ENCODE measurements at places on chromosomes 16 and 17. TPM values are rescaled to one million over a fixed set of nuclear protein-coding genes. Genes with fewer than 3 reads are reported as not detected.

GRCh38 chr16:19430345-19430744 is 12.7 kb downstream of the TMC5 start:
- DNase-seq: no peak

CTF1 gene
- total RNA-seq: 0.92 TPM

DNA sequence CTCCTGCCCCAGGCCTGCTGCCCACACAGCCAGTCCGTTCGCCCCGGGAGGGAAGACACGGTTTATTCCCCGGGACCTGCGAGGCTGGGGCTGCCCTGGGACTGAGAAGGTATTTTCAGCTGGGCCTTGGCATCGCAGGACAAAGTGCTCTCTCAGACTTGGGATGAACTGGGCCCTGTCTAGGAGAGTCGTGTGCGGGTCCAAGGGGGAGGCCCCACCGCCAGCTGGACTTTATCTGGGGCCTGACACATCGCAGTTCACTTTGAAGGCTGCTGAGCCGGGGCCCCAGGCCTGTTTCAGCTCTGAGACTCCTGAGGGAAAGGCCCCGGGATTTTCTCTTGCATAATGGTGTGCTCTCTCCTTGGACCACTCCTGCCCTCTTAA is 6.8 kb downstream of the CRISPLD2 start:
- no peak for DNase-seq

DNA sequence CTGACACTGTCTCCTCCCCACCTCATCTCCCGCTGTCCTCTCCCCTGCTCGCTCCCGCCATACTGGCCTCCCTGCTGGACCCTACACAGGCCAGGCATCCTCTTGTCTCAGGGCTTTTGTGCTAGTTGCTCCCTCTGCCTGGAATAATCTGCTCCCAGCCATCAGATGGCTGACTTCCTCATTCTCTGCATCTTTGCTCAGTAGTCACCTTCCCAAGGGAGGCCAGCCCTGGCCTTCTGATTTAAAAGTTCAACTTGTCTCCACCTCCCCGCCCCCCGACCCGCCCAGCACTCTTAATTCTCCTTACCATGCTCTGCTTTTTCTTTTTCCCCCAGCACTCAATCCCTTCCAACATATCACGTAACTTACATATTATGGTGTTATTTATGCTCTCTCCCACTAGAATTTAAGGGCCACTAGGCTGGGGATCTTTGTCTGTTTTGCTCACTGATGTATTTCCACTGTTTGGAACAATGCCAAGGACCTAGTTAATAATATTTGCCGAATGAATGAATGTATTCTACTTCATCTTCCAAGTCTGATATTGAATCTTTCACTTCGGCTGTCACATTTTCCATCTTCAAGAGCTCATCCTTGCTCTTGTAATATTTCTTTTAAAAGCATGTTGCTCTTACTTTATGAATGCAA is 178.3 kb downstream of the CDK5R1 start:
- DNase-seq: no peak

DNA sequence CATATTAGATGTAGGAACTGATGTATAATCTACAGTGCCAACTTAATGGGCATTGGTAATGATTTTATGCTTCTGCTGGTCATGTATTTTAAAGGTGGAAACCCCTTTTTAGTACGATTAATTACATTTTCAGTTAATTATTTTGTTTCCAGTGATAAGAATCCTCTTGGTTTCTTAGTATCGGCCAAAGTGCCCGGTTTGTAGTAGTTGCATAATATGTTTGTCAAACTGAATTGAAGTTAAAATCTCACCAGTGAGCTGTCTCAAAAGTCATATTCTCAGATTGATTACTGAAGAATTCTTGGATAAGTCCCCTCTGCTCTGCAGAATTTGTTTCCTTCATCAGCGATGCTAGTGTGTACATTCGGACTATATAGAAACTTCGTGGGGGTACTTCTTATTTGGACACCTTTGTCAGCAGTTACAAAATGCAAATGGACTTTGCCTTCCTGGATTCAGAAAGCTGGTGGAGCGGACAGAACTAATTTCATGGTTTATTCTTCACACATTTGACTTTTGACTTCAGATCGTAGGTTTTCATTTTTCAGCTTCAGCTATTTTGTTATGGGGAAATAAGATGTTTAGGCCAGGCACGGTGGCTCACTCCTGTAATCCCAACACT is 28.2 kb downstream of the SLC47A1 start:
- DNase-seq: no peak

DNA sequence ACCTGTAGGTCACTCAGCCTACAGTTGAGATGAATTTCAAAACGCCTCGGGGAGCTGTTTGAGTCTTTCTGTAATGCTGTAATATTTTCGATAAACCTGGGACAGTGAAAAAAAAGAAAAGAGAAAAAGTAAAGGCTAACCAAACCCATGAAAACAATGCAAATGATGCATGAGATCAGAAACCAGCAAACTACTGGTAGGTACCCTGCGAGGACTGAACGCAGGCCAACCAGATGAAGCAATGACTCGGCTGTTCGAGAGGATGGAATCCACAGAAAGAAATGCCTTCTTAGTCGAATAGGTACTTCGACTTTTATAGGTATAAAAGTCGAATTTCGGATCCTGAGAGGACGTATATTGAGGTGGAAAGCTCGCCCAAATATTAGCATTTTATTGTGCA is 509 bp upstream of the ATAD5 start:
- no peak for DNase-seq

ABHD15 gene
- total RNA-seq: 14.0 TPM

GRCh38 chr17:17837966-17838962 is 1.5 kb upstream of the SREBF1 start:
- DNase-seq: peak; percentile 45

- no peak for DNase-seq
These were observed 507.7 kb downstream of the MAF start for GRCh38 chr16:79092846-79093245.

CTRB1 gene
- total RNA-seq: not detected

GRCh38 chr17:82737967-82738877 is 2.8 kb downstream of the FN3K start:
- DNase-seq: no peak

CCDC102A gene
- 4.8 TPM for total RNA-seq

CHAD gene
- total RNA-seq: not detected

DNA sequence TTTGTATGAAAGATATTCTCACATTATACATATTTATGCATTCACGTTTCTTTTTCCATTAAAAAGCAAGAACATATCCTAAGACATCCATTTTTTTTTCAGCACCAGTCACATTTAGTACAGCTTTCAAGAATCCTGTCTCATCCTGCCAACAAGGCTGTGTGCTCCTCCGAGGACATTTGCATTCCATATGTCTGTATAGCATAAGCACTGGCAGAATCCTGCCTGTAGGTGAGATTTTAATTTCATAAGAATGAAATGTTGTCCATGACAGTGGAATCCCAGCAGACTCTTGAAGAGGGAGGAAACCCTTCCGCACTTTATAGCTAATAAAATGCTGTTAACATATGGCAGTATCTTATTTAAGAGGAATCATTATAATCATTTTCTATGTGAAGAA is 2.9 kb upstream of the PMP22 start:
- no peak for DNase-seq

CLEC10A gene
- total RNA-seq: not detected

- no peak for DNase-seq
These were observed 16.0 kb upstream of the CMTM4 start for GRCh38 chr16:66712512-66712911.

DNA sequence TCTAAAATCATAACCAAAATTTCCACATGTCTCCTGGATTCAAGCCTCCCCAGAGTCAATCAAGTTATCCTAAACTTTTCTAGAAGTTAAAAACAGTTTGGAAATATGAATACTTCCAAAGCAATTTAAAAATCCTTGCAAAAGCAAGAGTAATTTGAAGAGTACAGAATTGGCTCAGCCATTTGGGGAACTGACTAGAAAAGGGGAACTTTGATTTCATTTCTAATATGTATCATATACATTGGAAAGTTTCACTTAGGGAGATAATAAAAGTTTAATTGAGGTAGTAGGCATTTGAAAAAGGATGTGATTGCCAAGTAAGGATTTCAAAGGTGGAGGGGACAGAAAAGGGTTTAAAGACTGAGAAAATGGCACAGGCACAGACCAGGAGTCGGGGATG is 9.0 kb upstream of the SLFN12L start:
- no peak for DNase-seq

PLCD3 gene
- 99.6 TPM for total RNA-seq

ADCY9 gene
- total RNA-seq: 8.8 TPM

DNA sequence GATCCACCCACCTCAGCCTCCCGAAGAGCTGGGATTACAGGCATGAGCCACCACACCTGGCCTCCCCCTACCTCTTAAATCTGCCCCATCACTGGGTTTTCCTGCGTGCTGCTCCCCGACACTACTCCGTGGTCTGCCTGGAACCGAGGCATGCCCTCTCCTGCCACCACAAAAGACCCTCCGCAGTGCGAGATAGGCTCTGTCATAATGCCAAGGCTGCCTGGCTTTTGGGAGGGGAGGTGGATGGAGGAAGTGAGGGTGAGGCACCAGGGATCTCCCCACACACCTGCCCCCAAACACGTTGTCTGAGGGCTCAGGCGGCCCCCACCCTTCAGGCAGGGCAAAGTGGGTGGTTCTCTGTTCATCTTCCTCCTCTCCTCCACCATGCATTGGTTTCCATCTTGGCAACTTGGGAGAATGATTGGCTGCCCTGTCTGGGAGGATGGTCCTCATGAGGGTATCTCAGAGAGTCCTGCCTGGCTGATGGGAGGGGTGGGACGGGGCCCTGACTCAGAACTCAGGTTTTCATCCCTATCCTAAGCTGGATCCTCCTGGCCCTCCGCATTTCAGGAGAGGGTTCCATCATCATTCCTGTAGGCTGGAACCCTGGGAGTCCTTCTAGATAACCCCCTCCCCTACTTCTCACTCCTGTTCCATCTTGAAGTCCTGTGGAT is 23.2 kb downstream of the IGFBP4 start:
- no peak for DNase-seq
